ENCODE measurements at places on chromosomes 6 and 20.

DNA sequence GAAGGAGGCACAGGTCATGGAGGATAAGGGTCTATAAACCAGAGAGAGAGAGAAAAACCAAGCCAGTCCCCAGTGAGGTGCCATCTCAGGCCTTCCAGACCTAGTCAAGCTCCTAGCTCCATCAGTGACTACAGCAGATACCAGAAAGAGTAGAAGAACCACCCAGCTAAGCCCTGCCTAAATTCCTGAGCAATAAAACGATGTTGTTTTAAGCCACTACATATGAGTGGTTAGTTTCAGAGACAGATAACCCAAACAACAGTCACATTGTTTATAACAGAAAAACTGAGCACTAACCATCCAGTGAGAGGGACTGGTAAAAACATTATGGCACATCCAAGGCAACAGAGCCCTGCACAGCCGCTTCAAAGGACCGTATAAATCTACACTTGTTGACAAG, 59.2 kb downstream of the BMP7 start:
- no peak for DNase-seq

- no peak for DNase-seq
These were observed 30.9 kb downstream of the LRRC1 start for GRCh38 chr6:53825532-53826321.

DNA sequence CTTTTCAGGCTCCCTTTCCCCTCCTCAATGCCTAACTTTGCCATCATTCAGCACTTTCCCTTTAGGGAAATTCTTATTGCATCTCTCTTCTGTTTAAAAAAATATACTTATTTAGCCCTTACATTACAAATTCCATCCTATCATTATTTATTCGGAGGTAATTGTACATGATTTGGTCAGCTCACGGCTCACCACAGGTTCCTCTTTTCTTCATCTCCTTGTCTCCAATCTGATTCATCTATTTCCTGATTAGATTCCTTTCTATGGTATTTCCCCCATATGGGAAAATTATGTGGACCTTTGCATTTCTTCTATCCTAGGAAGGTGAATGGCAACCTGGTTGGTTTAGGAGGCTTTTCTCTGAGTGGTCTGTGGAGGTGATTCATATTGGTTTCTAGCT, 12.9 kb upstream of the EMILIN3 start:
- no peak for DNase-seq

DNA sequence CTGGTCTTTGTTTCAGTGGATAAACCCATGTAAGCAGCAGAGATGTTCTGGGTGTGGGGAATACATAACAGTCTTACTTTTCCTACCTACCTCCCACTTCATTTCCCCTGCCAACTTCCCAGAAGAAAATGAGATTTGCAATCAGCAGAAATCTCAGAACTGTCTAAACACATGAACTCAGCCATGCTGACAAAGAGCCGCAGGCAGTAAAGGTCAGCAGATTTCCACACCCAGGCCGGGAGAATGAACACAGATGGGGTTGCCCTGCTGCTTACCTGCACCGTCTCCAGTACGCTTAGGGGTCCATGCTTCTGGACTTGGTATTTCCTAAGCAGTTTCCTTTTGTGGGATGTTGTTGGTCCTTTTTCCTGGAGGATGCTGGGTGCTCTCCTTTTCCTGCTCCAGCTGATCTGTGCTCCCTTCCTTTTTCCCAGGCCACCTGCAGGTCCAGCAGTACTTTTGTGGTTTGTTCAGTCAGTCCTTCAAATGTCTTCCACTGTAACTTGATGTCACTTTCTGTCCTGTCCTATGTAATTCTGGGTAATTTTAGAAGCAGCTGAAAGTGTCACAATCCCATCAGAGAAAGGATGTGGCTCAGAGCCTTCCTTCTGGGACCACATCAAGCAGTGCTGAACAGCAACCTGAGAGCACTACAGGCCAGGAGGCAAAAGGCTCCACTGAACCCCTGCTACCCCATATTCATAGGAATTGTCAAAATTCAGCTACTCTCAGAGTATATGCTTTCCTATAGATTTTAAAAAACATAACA, 129.0 kb downstream of the CEP57L1 start:
- no peak for DNase-seq

DNA sequence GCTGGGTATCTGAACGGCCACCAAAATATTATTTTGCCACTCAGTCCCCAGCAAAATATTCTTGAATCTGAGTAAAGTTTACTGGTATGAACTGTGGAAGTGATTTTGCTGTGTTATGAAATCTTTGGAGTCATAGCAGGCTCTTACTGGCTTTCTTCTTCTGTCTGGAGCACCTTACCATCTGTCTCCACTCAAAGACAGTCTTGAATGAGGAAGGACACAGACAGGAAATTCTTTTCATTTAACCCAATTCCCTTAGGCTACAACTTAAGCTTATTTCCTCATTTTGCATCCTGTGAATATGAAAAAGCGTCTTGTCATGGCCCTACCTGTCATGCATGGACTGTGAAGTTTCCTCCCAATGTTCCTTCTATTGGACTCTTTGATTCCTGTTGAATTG, 24.7 kb downstream of the FNDC1 start:
- no peak for DNase-seq

- no peak for DNase-seq
These were observed 50.5 kb upstream of the DST start for GRCh38 chr6:56693246-56693607.

DNA sequence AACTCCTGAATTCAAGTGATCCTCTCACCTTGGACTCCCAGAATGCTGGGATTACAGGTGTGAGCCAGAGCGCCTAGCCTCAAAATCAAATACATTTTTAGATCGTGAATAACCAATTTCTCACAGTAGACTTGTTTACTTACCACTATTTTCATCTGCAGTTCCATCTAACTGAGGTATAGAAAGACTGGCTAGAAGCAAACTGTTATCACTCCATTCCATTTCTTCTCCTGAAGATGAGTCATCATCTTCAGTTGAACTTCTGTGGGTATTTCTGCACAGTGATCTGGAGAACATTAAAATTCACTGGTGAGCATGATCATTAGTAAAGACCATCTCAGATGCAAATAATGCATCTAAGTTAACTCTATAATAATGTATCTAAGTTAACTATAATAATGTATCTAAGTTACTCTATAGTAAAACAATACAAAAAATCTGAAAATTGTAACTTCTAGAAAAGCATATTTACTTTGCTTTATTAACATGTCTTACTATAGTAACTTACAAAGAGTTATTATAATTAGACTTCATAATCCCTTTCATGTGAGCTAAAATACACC, 105.4 kb downstream of the REV3L start:
- DNase-seq: no peak

- no peak for DNase-seq
These were observed 608.4 kb downstream of the PTPRT start for GRCh38 chr20:42581311-42581710.

DNA sequence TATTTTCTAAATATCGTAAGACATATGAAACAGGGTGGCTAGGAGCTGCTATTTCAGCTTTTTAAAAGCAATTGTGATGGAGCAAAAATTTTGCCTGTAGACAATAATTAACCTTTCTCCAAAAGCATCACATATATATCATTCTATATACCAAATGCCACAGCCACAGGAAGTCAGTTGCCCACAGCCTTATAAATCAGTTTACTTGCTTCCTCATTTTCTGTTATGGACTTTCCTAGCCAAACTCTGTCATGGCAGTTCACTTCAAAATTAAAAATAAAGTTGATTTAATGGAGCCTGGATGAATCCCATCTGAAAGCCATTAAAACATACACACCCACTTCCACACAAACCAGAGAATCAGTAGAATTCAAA, 93.4 kb upstream of the NHSL1 start:
- no peak for DNase-seq

DNA sequence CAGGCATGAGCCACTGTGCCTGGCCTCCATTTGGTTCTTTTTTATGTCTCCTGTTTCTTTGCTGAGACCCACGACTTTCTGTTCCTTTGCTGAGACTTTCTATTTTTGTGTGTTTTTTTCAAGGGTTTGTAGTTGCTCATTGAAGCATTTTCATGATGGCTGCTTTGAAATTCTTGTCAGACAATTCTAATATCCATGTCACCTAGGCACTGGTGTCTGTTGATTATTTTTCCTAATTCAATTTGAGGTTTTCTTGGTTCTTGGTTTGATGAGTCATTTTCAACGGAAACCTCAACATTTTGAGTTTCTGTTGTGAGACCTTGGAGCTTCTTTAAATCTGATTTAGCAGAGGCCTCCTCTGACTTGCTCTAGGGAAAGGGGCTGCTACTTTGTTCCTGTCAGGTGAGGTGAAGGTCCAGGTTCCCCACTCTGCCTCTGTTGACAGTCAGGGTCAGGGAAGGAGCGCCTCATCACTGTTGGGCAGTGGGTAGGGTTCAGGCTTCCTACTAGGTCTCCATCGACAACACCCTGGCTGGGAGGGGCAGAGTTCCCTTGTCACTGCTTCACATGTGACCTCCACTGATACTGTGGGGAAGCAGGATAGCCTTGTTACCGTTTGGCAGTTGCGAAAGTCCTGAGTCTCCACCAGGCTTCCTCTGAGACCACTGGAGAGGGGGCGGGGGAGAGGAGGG, 67.2 kb upstream of the RNF24 start:
- DNase-seq: no peak

DNA sequence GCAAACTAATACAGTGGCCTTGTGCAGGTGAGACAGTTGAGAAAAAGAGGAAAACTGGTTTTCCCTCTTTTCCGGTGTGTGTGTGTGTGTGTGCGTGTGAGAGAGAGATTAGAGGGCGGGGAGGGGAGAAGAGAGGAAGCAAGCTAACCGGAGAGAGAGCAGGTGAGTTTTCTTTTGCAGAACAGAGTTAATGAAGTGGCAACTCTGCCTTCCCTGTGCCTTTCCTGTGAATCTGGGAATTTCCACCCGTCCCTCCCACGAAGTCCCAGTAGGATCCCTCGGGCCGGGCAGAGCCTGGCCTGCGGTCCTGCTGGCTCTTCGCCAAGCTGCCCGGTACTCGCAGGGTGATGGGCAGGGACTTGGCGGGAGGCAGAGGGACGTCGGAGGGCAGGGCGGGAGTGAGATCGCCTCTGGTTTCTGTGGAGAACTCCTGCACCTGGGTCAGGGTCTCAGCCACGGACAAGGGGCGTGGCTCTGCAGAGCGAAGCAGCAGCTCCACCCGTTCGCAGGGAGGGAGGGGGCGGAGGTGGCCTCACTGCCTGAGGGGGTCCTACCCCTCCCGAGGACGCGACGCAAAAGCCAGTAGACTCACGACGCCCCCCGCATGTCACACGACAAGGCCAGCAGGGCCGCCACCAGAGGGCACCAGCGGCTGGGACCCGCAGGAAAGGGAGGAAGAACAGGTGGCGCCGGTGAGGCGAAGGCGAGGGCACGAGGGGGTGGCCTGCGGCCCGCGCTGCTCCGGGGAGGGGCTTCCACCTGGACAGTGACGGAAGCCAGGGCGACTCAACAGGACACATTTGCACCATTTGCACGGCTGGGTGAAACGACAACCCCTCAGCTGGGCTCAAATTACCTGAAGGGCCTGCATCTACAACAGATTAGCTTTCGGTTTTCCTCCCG, 51.2 kb upstream of the RNF182 start:
- DNase-seq: no peak

DNA sequence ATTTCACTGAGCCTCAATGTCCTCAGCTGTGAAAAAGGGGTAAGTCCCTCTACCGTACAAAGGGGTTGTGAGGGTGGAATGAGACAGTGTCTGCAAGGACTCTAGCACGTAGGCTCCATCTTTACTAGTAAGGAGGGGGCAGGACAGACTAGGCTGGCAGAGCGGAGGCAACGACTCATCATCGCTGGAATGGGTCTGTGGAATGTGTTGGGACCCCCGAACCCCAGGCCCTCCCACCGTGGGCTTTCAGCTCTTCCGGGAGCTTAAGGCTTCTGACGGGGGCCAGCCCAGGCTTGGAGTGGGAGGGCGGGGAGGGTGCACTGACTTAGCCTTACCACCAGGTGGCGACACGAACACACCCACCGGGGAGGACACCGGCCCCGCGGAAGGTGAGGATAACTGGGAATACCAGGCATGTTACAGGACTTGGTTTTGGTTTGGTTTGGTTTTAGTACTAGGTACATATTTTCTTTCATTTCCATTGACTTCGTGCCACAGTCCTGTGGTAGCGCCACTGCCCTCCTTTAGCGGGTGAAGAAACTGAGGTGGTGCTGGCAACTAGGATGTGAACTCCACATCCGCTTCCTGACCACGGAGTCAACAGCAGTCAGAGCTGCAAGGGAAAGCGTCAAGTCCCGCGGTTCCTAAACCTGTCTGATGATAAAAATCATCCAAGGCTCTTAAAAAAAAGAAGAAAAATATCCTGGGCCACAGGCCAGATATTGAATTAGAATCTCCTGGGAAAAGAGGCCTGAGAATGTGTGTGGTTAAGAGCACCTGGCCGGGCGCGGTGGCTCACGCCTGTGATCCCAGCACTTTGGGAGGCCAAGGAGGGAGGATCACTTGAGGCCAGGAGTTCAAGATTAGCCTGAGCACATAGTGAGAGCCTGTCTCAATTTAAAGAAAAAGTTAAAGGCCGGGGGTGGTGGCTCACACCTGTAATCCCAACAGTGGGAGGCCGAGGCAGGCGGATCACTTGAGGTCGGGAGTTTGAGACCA, 10.3 kb upstream of the TULP1 start:
- peak; percentile 1 for DNase-seq

GRCh38 chr6:31620586-31621319, at the start of gene PRRC2A:
PRRC2A (plus strand) TSS chr6:31620715; CDS start chr6:31622790, 2,075 bp downstream.
- no peak for DNase-seq

DNA sequence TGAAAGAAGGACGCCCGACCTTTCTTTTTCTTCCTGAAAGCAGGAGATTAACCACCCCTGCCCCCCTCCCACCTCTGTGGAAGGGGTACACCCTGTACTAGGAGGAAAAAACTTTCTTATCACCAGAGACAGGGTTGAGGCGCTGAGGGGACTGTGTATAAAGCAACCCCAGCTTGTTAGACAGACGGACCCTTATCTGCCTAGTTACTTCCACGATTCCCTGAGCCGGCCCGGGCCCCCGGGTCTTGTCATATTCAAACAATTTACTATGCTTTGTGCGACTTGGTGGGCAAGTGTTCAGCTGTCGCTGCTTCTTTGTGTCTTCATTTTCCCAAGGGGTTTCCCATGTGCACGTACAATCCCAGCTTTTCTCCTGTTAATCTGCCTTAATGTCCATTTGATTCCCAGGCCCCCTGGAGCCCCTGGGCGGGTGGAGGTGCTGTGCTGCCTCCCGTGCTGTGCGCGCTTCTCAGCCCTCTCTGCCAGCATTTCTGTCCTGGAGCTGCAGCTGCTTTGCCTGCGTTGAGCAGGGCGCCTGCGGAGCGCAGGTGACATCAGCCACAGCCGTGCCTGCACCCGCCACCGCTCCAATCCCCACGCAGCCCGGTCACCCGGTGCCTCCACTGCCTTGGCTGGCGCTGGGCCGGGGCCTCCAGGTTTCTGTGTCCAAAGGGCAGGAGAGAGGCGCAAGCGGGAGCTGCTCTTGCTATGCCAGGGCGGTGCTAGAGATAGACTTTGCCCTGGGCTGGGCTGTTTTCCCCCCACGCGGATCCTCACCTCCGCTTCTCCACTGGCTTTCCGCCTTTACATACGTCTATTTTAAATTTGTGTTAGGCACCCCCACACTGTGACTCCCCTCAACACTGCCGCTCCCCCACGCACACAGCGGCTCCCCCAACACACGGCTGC, 96.2 kb downstream of the TTLL2 start:
- DNase-seq: no peak

- DNase-seq: no peak
These were observed 102.7 kb downstream of the FIG4 start for GRCh38 chr6:109793792-109794191.

GRCh38 chr20:22562620-22563019, 21.8 kb downstream of the FOXA2 start:
- no peak for DNase-seq

All from SK-N-MC (cell line).